ENCODE measurements at places on chromosomes 5 and 9. TPM values are rescaled to one million over a fixed set of nuclear protein-coding genes. Genes with fewer than 3 reads are reported as not detected.
A peak's percentile ranks its signal among the peaks of the same experiment; 100 is the strongest.

Gene CCL27
- not detected for total RNA-seq

GRCh38 chr5:69527128-69527770 is 32.7 kb upstream of the GTF2H2C start:
- H3K4me1 ChIP-seq: peaks cover 62% of the 10 kb centered on the region
- H3K27me3 ChIP-seq: no peaks in the 10 kb centered on the region
- DNase-seq: no peak
- H3K4me3 ChIP-seq: no peak overlapping the region
- H3K36me3 ChIP-seq: peaks cover 8% of the 10 kb centered on the region
- peak overlapping the region; percentile 39 for H3K27ac ChIP-seq

GRCh38 chr9:130664251-130665028 is at the start of gene PRDM12:
PRDM12 (plus strand) TSS chr9:130664594; CDS start chr9:130664654, 60 bp downstream.
- H3K4me1 ChIP-seq: no peaks in the 10 kb centered on the region
- no peaks in the 10 kb centered on the region for H3K36me3 ChIP-seq

GRCh38 chr9:73146111-73146815 is 5.4 kb upstream of the ANXA1 start:
- H3K27me3 ChIP-seq: no peaks in the 10 kb centered on the region
- H3K36me3 ChIP-seq: no peaks in the 10 kb centered on the region
- H3K4me3 ChIP-seq: no peak overlapping the region
- no peak for DNase-seq
- H3K4me1 ChIP-seq: no peaks in the 10 kb centered on the region

DNA sequence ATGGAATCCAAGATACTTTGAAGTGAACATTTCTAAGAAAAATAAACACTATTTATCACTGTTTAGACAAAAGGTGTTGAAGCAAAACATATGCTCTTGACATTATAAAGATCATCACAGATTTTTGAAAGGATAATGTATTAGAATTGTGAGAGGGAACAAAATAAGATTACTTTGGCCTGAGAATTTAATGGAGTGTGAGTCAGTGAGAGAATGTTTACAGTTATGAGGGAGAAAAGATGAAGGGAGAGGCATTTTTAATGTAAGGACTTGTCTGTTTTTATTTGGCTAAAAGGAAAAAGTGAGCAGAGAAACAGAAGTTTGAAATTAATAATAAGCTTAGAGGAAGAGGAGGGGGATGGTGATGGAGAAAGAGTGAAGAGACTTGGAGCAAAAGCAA is 1010.1 kb downstream of the EFNA5 start:
- H3K4me1 ChIP-seq: no peaks in the 10 kb centered on the region
- no peak for DNase-seq
- no peak overlapping the region for H3K4me3 ChIP-seq
- H3K27ac ChIP-seq: no peak overlapping the region
- H3K27me3 ChIP-seq: no peaks in the 10 kb centered on the region
- no peaks in the 10 kb centered on the region for H3K36me3 ChIP-seq

GRCh38 chr5:78129597-78129996 is 164.9 kb downstream of the AP3B1 start:
- H3K36me3 ChIP-seq: no peaks in the 10 kb centered on the region
- H3K27ac ChIP-seq: no peak overlapping the region
- H3K4me3 ChIP-seq: no peak overlapping the region

DNA sequence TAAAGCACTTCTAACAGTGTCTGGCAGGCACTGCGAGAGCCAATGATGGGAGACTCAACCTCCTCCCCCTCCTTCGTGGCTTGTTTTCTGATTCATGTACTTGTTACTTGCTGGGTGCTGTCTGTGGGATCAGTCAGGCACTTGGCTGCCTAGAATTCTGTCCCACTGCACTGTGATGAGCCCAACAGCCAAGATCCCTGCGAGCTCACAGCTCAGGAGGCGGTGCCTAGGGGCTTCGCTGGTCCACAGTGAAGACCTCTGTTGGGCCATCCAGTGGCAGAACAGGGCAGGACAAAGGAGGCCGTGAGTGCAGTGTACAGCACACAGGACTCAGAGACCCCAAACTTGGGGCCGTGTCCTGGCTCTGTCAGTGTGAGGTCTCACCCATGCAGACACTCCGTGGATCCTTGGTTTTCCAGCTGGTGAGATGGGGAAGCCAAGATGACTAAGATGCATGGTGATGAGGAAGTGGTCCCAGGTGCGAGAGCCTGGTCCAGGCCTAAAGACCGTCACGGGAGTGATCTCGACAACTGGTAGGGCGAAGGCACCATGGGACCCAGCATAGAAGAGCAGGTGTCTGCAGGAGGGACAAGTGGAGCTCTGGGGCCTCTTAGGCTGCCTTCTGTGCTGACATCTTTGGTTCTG is 19.5 kb downstream of the MYMK start:
- H3K4me3 ChIP-seq: no peak overlapping the region
- H3K27me3 ChIP-seq: no peaks in the 10 kb centered on the region

Measured in Caco-2 (cell line).